HT1080 (cell line): ENCODE measurements at places on chromosomes 11 and 22. TPM values are rescaled to one million over a fixed set of nuclear protein-coding genes. Genes with fewer than 3 reads are reported as not detected.
A peak's percentile ranks its signal among the peaks of the same experiment; 100 is the strongest.

DNA sequence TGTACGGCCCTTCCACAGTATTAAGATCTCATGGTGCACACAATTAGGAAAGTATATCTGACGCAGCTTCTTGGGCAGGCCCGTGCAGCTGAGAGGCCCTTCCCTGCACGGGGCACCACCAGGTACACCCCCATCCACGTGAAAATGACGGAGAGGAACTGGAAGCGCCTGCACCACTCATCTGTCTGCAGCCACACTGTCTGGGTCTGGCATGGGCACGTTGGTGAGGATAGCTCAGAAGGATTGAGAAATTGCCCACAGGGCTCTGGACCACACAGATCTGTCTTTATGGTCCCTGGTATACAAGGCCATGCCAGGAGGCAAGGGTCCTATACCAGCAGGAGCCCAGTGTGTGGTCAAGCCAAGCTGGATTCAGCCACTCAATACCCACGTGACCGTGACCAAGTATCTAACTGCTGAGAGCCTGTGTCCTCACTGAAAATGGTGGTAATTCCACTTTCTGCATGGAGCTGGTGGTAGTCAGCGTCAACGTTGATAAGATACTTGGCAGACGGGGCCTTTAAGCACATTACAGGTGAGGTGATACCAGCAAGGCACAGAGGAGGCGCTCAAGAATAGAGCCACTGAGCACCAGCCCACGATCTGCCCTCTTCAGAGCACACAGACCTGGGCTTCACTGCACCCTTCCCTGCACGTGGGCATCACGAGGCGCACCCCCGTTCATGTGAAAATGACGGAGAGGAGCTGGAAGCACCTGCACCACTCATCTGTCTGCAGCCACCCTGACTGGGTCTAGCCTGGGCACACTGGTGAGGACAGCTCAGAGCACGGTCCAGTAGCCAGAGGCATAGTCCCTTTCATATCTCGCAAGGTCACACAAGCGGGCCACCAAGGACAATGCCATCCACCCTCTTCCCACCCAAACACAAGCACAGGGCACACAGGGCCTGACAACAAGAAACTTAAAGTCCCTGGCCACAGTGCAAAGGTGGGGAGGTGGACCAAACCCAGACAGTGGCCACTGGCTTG, 28.4 kb downstream of the SHANK2 start:
- DNase-seq, result no peak

DNA sequence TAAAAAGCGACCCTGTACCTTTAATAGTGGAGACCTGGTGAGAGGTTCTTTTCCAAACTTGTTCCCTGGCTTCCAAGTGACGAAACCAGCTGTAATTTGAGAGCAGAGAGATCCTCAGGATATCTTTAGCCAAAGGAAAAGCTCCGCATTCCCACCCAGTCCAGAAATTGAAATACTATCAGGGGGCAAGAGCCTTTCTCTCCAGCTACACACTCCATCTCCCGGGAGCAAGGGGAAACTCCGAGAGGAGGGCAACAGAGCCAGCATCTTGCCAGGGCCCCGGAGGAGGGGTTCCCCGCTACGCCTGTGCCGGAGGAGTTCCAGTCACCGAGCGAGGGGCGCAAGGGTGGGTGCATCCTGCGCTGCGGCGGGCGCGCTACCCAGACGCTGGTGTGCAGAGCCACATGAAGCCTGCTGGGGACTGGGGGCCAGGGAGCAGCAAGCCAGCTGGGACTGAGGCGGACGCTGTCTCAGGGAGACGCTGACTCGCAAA, at the start of gene FIBIN:
Gene FIBIN (plus strand): TSS at position 148 of the 493 bp plus-strand sequence. CDS start 415 bp downstream, outside the sequence.
- no peak for DNase-seq

RIC3 gene
- not detected in 2 replicates for total RNA-seq

GRCh38 chr11:57424137-57424791, 2.7 kb downstream of the SLC43A3 start:
- DNase-seq, result no peak

DNA sequence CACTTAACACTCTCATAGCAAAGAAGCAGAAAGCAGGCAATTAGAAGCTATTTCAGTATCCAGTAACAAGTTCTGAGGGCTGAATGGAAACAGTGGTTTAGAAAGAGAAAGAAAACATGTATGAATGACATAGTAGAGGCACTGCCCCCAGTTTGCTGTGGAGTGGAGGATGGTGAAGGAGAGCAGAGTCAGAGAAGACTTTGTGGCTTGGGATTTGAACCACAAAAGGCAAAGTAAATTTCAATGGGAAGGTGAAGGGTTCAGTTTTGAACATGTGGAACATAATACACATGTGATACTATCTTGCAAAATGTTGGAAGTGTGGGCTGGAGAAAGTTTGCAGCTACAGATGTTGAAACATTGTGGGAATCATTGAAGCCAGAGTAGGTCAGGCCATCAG, 81.4 kb downstream of the SNX19 start:
- no peak for DNase-seq

KDELR3 gene
- total RNA-seq, result 9.1 and 11.8 TPM in 2 replicates

GRCh38 chr11:17268902-17269301, 7.6 kb upstream of the NUCB2 start:
- no peak for DNase-seq

DNA sequence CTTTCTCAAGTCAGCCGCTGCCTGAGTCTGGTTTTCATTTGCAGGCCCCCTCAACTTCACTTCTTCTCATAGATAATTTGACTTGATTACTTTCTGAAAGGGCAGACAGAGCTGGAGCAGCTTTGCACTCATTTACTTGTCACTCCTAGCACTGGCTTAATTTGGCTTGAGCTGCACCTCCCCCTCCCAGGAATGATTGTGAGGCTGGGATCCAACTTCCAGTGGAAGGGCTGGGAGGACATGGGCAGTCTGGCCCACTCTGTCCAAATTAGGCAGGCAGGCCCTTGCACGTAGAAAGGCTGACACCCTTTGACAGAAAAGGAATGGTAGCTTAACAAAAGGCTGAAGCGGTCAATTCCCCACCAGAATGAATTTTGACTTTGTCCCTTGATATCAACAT, 453.9 kb downstream of the ETS1 start:
- DNase-seq, result no peak

GRCh38 chr11:103897160-103897936, 139.1 kb upstream of the DDI1 start:
- no peak for DNase-seq

DNA sequence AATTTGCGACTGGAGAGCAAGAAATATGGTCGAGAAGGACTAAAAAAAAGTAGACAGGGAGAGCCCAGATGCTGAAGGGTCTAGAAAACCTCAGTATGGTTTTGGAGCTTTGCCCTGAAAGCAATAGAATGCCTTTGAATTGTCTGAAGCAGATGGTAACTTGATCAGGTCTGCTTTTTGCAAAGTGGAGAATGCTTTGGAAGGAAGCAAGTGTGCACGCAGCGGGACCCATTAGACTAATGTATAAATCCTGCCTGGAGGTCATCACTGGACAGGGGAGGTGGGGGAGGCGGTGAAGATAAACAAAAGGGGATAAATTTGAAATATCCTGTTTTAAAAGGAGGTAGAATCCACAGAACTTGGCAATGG, 757 bp upstream of the HINFP start:
- peak; percentile 39 for DNase-seq

DNA sequence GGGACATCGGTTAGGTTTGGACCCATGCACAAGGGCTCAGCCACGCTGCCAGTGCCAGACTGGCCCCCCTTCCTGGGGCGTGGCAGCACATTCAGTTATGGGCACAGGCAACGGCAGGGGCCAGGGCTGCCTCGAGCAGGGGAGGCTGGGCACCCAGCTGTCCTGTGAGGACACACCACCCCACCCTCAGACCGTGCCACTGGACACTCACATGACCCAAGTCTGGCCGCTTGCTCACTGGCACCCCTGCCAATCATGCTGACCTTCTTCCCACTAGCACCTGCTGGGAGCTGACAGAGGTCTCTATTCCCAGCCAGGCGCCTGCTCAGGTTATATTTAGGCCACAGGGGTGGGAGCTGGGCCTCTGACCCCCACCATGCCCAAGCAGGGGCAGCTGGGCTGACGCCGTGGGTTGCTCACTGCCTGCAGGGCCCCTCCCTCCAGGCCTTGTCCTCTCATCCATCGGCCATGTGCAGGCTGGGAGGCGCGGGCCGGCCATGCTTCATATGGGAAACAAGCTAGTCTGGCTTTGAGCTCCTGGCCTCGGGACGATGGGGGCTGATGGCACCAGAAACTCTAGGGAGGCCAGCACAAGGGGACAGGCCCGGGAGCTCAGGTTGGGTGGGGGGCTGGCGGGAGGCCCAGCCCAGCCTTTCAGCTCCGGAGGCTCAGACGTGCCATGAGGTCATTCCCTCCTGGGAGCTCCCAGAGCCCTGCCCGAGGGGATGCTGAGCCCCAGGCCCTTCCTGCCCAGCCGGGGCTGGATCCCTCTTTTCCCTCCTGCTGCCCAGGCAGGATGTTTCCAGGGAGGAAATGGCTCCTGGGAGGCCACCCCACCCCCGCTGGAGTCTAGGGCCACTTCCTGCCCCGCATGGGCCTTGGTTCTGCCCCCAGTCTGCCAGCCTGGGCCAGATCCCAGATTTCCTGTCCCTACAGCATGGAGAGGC, 15.2 kb upstream of the TBX1 start:
- peak; percentile 17 for DNase-seq

ZNF280A gene
- total RNA-seq, result 2.5 and 2.6 TPM in 2 replicates

ZNRF3 gene
- 7.1 and 9.1 TPM in 2 replicates for total RNA-seq

NDUFC2 gene
- total RNA-seq, result 244 and 279 TPM in 2 replicates

DNA sequence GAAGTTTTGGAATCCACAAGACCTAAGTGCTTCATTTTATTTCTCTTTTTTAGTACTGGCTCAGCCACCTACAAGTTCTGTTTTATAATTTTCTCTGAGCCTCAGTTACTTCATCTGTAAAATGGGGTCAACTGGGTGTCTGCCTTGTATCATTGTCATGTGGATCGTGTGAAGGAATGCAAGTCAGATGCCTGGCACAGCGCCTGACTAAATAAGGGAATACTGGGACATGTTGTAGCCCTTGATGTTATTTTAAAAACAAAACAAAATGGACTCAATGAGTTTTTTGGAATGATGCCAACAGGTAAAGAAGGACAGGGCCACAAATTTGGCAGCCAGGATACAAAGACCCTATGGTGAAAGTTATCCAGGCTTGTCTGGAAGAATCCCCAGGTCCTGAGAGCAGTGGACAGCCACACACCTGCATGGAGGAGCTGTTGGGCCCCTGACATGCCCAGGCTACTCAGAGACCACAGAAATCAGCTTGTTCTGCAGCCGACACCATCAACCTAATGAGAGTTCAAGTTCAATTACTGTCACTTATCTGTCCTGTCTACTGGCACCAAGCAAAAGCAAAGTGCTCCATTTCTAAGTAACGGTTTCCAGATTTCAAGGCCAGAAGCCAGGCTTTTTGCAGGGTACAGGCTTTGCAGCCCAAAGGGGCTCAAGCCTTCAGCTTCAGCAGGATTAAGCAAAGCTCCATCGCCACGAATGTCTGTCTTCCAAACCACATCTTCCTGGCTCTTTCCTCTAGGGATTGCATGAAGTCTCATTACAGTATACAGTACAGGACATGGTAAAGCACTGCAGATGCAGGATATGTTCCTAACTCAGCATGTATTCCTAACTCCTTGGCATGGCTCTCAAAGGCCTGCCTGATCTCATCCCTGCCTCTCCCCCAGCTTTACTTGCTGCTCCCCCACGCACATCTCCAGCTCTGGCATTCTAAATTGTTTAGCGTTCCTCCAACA, 18.4 kb downstream of the DKK3 start:
- DNase-seq, result no peak

GRCh38 chr22:37045958-37046357, 5.6 kb upstream of the KCTD17 start:
- peak; percentile 16 for DNase-seq

DNA sequence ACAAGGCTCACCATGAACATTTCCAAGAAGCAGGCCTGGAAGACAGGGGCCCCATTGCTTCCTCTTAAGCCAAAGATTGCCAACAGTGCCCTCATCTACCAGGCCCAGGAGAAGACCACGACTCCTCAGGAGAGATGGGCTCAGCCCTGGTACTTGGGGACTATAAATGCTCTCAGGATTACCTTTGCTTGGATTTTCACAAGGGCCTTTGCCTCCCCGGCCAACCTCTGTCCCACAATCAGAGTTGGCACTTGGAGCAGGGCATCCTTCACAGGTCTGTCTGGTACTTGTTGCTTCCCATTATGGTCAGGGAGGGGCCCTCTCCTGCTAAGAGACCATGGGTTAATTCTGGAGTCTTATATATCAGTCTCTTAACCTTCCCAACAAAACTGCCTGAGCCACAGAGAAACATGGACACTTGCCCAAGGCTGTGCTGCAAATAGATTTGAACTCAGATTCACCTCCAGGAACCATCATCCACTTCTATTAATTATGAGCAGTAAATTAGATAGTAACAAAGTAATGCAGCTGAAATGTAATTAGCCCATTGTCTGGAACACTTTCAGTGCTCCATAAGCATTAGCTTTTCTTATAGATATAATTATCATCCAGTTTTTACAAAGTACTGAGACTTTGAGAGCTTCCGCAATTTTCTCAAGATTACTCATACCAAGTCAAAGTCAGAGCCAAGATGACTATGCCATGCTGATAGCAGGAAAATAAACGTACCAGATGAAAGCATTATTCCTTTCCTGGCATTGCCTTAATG, 33.5 kb downstream of the POU2AF3 start:
- DNase-seq, result peak; percentile 61

- no peak for DNase-seq
Measured at GRCh38 chr22:21051145-21051830, 5.5 kb downstream of the LRRC74B start.

- peak; percentile 73 for DNase-seq
Measured at GRCh38 chr11:112113539-112114457, 27.1 kb downstream of the SDHD start.

DNA sequence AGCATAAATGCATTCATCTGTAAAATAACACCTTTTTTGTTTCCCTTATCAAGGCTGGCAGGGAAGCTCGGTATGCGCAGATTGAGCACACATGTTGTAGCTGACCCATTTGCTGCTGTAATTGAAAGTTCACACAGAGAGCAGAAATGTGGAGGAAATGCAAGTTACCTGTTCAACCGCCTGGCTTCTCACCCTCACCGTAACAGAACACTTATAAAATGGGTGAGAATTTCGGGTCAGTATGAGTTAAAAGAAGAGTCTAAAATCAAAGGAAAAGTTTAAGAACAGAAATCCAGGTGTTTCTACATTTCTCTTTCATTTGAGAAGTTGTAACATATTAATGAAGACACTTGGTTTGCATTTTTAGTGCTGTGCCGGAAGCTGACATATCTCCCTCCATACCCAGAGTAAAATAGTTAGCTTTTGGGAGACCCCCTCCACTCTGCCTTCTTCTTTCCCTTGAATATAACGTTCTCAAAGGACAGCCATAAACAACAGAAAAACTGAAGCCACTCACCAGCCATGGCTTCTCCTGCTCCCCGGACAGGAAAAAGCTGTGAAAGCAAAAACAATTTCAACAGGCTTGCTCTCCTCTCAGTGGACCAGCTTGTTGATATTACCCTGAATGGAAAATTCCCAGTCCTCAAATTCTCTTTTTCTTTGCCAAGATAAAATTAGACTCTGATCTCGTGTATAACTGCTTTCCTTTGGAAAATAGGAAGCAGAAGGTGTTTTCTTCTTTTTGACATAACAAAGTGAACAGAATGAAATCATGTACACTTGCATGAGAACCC, at the start of gene CASP12:
Gene CASP12 (minus strand): TSS at position 570 of the 794 bp plus-strand sequence.
- no peak for DNase-seq

ABCG4 gene
- not detected in 2 replicates for total RNA-seq

GRCh38 chr11:26944866-26945664, 48.8 kb upstream of the FIBIN start:
- DNase-seq, result no peak

GRCh38 chr11:76578654-76579055, 91.9 kb downstream of the LRRC32 start:
- DNase-seq, result no peak

MS4A4A gene
- total RNA-seq, result not detected in 2 replicates
